Left kidney (tissue), 8 donors: ENCODE measurements at places on chromosomes 5 and 9. TPM values are rescaled to one million over a fixed set of nuclear protein-coding genes. Genes with fewer than 3 reads are reported as not detected.

- DNase-seq = no peak
These were observed 5.1 kb downstream of the HSPA4 start for GRCh38 chr5:133056891-133057290.

DNA sequence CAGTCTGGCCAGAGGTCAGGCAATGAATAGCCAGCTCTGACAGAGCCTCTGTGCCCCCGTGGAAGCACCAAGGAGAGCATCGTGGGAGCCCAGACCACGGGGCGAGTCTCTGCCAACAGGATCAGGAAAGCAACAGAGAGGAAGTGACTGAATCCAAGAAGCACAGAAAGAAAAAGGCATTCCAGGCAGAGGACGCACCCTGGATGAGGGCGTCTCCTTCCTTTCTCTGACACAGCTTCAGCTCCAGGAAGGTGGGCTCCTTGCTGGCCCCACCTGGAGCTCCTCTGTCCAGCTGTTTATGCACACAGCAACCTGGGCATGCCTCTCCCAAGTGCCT lies 16.6 kb downstream of the HK3 start:
- DNase-seq = no peak

DNA sequence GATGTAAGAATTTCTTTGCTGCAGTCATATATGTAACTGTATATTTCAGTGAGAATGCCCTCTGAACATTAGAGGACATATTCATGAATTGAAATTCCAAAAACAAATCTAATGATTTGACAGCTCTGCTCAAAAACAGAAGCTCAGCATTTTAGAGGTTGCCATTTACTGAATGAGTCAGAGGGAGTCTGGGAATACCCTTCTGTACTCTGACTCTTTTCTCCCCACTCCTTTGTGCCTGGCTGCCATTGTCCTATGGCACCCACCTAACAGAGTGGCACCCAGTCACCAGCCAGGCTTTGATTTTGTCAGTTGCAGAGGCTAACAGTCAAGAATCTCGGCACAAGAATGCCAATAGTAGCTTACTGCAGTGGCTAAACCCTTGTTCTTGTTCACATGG lies 133.6 kb downstream of the ATG10 start:
- DNase-seq = no peak

DNA sequence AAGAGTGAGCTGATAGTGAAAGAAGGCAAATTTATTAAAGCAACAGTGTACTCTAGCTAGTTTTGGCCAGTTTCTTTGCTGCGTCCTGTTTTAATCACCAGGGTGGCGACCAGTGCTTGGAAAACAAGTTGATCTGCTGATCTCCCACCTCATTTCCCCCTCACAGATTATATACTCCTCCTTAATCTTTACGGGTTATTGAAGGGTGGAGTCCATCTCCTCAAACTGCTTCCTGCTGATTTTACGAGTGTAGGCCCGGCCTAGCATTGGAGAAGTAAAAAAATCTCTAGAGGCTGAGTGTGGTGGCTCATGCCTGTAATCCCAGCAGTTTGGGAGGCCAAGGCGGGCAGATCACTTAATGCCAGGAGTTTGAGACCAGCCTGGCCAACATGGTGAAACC lies 14.0 kb upstream of the CFAP95 start:
- DNase-seq = no peak

GRCh38 chr5:107484281-107484680 lies 186.5 kb downstream of the EFNA5 start:
- no peak for DNase-seq

DNA sequence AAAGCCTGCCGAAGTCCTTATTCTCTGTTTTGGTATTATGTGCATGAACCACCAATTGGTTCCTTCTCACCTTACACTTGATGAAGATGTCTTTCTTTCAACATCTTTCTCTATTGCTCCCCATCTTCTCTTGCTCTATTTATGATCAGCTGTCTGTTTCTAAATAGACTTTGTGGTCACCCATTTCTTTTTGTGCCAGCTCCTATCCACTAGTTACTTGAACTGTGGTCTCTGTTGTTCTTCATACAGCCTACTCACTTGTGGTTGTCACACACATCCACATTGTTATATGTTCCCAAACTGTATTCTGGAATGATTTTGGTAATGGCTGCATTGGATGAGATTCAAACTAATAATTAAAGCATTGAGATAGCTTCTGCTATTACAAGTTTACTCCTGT lies 11.4 kb downstream of the VCAN start:
- no peak for DNase-seq

- DNase-seq = no peak
These were observed 543.0 kb downstream of the MAT2B start for GRCh38 chr5:164048359-164048926.

GRCh38 chr5:138502121-138502520 lies 36.8 kb downstream of the EGR1 start:
- DNase-seq = no peak

GRCh38 chr5:101796427-101796826 lies 499.7 kb downstream of the SLCO4C1 start:
- DNase-seq = no peak

DNA sequence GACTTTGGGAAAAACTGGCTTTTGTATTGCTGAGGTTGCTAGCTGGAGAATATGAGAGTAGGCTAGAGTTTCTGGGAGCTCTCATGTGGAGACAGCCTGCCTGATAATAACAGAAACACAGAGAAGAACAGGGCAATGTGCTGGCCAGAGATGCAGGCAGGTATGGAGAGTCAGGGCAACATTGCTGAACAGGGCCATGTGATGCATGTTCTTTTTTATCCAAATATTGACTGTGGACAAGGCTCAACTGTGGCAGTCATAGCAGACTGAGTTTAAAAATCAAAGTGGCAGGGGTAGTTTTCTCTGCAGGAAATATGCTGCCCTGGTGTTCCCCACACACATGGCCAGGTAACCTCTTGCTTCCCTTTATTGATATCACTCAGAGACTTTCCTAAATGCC lies 381.1 kb downstream of the RASEF start:
- DNase-seq = no peak

GRCh38 chr5:54259090-54259489 lies 51.3 kb downstream of the ARL15 start:
- no peak for DNase-seq

GRCh38 chr5:59648949-59649921 lies 244.3 kb downstream of the PDE4D start:
- no peak for DNase-seq

- no peak for DNase-seq
These were observed 131.9 kb downstream of the CWC27 start for GRCh38 chr5:64900618-64901017.

GRCh38 chr5:159184236-159184635 lies 25.1 kb downstream of the RNF145 start:
- DNase-seq = no peak

The SMIM33 gene
- 0.05 TPM for polyA plus RNA-seq

The FOXD4L5 gene
- 0.27 TPM for polyA plus RNA-seq

The BARHL1 gene
- polyA plus RNA-seq = not detected

The CNTNAP3B gene
- polyA plus RNA-seq = 17.5 TPM
